ENCODE measurements at places on chromosomes 6 and 20.

GRCh38 chr6:163679012-163679660 lies 264.6 kb downstream of the QKI start:
- no peak for DNase-seq

DNA sequence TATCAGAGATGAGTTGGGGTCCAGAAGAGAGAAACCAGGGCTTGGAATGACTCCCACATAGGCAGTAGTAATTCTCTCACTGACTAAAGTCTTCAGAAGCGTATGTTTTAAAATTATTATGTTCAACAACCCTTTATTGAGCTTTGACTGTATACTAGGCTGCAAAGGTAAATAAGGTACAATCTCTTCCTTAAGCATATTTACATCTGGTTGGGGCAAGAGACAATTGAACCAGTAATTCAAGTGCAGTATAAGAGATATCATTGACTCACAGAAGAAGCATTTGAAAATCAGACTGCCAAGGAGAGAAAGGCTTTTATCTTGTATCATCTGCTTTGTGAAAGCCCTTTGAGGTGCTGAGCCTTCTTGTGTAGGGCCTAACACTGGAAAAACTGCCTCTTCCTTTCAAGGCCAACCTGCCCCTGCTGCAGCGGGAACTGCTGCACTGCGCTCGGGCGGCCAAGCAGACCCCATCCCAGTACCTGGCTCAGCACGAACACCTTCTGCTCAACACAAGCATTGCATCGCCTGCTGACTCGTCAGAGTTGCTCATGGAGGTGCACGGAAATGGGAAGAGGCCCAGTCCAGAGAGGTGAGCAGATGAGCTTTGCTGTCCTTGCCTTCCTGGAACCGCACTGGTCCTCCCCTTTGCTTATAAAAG lies 39.3 kb upstream of the C20orf144 start:
- DNase-seq: no peak

GRCh38 chr6:32785781-32786533 lies 22.6 kb upstream of the HLA-DQB2 start:
- DNase-seq: no peak

DNA sequence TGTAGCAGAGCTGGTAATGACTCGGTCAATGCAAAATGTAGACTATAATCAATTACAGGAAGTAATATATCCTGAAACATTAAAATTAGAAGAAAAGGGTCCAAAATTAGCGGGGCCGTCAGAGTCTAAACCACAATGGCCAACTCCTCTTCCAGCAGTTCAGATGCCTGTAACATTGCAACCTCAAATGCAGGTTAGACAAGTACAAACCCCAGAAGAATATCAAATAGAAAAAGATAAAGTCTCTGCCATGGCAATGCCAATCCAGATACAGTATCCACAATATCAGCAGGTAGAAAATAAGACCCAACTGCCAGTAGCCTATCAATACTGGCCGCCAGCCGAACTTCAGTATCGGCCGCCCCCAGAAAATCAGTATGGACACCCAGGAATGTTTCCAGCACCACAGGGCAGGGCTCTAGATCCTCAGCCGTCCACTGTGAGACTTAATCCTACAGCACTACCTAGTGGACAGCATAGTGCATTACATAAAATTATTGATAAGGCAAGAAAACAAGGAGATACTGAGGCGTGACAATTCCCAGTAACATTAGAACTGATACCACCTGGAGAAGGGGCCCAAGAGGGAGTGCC lies 158.4 kb downstream of the GPX5 start:
- no peak for DNase-seq

GRCh38 chr6:163635731-163636364 lies 221.3 kb downstream of the QKI start:
- no peak for DNase-seq

- DNase-seq: no peak
Measured at GRCh38 chr6:149510793-149511512, 26.1 kb upstream of the ZC3H12D start.

GRCh38 chr6:24926192-24926591 lies 9.6 kb downstream of the RIPOR2 start:
- DNase-seq: no peak

DNA sequence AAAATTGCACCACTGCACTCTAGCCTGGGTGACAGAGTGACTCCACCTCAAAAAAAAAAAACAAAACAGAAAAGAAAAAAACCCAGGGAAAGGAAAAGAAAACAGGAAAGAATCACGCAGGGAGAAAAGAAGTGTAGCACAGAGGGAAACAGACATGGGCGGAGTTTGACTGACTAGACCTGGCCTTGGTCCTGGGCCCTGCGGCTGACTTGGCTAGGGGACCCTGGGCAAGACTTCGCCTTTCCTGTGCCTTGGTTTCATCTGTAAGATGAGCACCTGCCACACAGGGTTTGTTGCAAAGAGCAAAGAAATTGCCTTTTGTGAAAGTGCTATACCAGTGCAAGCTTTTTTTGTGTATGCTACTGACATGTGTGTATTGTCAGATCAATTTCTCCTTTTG lies 71.3 kb upstream of the KCNG1 start:
- DNase-seq: no peak

- DNase-seq: no peak
Measured at GRCh38 chr6:3725145-3726047, 26.1 kb downstream of the PXDC1 start.

GRCh38 chr20:13147071-13147963 lies 73.8 kb upstream of the ISM1 start:
- DNase-seq: no peak

- no peak for DNase-seq
Measured at GRCh38 chr6:5139828-5140771, 55.0 kb downstream of the PPP1R3G start.

GRCh38 chr6:55825402-55826051 lies 49.9 kb downstream of the BMP5 start:
- DNase-seq: no peak

DNA sequence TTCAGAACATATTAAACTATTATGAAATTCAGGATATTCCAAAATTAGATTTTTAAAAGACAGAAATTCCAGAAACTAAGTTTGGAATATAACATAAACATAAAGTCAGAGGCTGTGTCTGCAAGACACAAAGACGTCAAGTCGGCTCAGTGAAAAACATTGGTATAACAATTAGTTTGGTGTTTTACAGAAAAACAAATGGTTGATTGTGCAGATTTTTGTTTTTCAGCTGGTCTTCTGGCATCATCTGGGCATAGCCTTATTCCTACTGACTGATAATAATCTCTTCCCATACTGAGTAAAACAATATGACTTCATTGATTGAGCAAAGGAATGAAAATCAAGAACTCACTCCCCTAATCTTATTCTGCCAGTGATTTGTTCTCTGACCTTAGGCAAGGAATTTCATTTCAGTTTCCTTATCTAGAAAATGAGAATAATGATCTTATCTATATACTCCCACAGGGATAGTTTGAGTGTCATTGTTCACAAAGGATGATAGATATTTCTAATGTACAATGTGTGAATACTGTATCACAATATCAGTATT lies 84.3 kb downstream of the FRK start:
- no peak for DNase-seq

GRCh38 chr6:136014454-136015437 lies 163.2 kb downstream of the PDE7B start:
- no peak for DNase-seq

DNA sequence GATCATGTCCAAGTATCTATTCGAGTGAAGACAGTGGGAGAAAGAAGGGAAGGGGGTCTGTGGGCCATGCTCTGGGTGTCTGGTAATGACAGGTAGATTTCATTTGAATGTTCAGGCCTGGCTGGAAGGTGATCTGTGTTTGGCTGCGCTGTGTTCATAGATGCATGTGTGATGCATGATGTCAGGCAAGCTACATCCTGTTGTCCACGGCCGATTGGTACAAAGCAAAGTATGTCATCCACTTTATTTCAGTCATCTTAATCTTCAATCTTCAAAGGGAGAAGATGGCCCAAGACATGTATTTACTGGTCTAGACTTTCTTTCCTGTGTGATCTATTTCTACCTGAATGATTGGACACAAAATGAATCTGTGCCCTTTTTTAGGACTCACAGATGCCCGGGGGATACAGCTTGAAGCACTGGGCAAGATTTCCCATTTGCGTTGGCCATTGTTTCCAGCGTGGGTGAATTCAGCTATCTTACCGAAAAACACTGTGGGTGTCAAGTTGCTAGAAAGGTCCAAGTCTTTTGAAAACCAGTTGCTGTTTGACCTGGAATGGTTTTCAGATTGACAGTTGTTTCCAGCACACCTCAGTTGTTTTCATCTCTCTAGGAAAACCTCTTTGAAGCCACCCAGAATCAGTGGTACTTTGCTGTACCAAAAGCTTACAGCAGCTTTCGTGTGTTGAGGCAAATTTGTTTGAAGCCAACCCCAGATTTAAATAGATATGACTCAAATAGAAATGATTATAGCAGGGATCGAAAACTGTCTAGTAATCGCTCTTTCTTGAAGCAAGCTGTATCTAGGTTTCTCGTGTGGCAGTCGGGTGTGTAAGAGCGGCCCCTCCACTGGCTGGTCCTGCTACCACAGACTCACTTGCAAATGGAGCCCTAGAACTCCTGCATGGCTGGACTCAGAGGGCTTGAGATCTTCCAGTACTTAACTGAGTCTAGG lies 27.2 kb downstream of the DUSP22 start:
- no peak for DNase-seq

DNA sequence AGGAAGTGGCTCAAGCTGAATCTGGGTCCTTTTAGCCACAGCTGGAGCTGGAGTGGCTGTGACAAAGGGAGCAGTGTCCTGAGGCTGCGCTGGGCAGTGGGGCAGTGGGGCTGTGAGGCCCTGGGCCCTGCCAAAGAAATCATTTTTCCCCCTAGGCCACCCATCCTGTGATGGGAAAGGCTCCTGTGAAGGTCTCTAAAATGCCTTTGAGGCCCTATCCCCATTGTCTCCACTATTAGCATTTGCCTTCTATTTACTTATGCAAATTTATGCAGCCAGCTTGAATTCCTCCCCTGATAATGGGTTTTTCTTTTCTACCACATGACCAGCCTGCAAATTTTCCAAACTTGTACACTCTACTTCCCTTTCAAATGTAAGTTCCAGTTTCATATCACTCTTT lies 539.2 kb downstream of the MEI4 start:
- no peak for DNase-seq

- DNase-seq: no peak
Measured at GRCh38 chr6:5679270-5679669, 327.5 kb downstream of the NRN1 start.

- no peak for DNase-seq
Measured at GRCh38 chr20:23399568-23400241, 21.6 kb downstream of the NAPB start.

GRCh38 chr20:42923348-42923918 lies 266.3 kb downstream of the PTPRT start:
- no peak for DNase-seq

GRCh38 chr6:1067346-1067745 lies 244.6 kb upstream of the FOXQ1 start:
- no peak for DNase-seq

DNA sequence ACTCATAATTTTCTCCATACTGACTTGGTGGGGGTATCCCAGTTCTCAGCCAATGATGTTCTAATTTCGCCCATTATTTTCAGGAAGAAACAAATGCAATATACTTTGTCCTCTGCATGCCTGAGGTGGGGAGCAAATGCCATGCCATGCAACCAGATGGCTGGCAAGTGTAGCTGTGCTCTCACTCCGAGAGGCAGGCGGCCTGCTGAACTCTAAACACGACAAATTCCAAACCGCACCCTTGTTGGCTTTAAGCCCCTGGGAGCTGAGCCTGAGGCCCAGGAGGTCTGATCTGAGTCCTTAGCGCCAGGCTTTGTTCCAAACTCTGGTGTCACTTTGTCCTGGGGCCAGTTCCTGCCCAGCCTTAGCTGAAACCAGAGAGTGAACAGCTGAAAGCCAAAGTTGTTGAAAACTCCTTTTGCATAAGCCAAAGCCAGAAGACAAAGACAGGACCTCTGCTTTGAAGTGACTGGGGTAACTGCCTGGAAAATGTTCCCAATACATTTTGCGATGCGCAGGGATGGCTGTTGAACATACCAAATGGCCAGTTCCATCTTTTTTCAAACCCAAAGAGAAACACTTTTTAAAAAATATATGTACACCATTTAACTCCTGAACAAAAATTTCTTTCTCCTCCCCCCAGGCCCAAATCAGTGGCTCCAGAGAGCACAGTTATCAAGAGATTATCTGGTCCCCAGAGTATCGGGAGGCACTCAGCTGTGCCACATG lies 46.2 kb downstream of the TTI1 start:
- DNase-seq: no peak

DNA sequence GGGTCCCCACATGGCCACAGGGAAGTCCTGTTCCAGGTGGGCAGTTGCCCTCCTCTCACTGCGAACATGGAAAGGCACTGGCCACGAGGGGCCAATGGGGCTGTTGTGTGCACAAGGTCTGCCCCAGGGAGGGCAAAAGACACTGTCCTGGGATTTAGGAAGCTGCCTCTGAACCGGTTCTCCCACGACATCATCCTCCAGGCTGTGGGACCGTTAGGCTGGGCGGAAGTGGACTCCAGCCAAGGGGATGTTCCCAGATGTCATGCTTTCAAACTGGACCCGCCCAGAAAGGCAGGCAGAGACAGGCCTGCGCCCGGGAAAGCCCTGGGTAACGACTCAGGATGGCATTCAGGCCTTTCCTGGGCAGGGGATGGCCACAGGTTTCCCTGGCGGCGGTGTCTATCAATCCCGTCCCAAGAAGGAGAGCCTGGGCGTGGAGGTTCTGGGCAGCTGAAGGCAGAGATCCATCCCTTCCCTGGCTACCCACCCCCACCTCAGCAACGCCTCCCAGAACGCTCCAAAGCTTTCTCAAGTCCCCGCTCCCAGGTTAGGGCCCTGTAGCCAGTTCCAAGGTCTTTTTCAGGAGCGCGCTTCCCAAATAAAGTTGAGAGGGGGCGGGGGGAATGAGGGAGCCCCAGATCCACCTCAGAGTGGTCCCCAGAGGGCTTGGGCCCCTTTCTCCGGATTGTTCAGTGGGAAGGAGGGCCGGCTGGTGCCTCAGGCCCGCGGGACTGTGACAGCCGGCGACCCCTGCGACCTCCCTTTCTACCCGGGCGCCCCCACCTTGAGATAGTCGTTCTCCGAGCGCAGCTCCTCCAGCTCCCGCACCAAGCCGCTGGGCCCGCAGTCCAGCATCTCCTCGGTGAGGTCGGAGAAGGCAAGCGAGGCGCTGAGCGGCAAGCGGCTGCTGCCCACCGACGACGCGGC lies 13.8 kb upstream of the TLDC2 start:
- no peak for DNase-seq

- DNase-seq: no peak
Measured at GRCh38 chr6:135258970-135259369, 77.9 kb downstream of the MYB start.

- no peak for DNase-seq
Measured at GRCh38 chr6:154969796-154970195, 25.3 kb upstream of the TIAM2 start.

All from T-helper 22 cell (primary cell).